ENCODE measurements at places on chromosomes 13 and 19.

DNA sequence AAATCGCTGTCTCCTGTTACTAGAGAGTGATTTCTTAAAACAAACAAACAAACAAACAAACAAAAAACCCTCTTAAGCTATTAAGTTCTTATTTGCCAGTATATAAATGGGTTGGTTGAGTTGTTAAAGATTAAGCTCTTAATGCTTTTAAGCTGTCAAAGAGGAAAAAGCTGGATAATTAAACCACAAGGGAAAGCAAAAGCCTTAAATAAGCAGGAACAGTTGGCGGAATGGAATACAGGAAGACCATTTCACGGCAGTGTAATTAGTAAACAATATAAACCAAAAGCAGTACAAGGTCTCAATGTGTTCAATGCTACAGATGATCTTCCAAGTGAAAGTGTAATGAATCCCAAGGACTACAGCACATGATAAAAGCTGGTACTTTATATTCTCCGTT, 32.2 kb upstream of the GGACT start:
- DNase-seq, result no peak

GRCh38 chr13:24133021-24133795, 27.3 kb upstream of the SPATA13 start:
- DNase-seq, result no peak

DNA sequence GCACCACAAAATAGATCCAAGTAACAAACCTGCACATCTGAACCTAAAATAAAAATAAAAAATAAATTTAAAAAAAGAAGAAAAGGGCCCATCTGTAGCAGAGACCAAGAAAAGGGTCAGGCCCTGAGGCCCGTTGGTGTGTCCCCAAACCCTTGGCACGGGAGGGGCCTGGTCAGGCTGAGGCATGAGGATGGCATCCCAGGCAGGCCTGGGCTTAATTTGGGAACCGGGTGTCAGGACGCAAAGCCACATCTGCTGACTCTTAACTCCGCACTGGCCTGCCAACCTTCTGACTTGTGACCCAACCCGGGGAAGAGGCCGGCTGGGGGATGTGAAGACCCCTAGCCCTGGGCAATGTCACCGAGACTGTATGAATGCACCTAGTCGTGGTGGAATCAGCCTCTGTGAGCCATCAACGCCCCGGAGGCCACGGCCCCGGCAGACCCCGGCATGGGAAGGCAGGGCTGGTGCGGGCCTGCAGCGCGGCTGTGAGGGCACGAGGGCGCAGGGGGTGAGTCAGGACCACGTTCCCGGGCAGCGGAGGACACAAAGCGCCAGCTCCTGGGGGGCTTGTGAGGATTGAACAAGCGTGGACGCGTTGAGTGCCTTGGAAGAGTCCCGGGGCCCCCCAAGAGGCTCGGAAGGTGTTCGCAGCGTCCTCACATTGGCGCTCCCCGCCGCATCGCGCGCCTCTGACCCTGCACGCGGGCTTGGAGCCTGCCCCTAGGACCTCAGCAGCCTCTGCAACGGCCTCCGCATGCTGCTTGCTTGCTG, 38.2 kb downstream of the ATP12A start:
- no peak for DNase-seq

GRCh38 chr13:20264271-20265018, 32.3 kb upstream of the GJB6 start:
- no peak for DNase-seq

- no peak for DNase-seq
Observed at GRCh38 chr13:80877209-80877943, 536.5 kb upstream of the SPRY2 start.

DNA sequence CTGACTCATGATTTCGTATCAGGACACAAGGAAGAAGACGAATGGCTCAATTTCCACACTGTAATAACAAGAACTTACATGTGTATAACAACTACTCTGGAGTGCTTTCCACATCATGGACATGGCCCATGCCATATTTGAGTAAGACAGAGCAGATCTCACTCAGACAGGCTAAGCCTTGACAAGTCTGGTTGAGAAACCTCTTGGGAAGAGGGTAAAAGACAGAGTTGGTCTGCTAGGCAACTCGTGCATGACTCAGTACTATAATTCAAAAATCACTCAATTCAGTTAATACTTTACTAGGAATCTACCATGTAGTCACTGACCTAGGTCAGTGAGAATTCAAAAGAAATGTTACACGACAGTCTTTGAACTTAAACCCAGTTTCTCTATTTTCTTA, 5.7 kb upstream of the THSD1 start:
- DNase-seq, result no peak

GRCh38 chr13:21703846-21704245, 33.0 kb downstream of the FGF9 start:
- DNase-seq, result no peak

DNA sequence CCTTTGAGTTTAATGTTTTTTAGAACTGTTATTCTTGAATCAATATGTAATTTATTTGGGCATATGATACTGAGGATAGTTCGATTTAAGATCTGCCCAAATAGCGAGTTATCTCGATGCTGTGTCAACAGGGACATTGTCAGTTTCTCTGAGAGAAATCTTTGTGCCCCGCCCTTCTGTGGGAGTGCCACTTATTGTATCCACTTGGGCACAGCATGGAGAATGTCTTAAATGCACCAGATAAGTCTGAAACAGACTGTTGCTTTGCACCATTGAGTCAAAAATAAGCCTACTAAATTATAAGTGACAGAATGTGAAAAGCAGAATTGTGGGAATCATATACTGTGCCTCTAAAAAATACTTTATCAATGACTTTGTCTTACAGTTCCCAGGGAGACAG, 45.6 kb downstream of the RNASEH2B start:
- DNase-seq, result no peak

- no peak for DNase-seq
Observed at GRCh38 chr19:18416778-18417249, 2.4 kb upstream of the SSBP4 start.

DNA sequence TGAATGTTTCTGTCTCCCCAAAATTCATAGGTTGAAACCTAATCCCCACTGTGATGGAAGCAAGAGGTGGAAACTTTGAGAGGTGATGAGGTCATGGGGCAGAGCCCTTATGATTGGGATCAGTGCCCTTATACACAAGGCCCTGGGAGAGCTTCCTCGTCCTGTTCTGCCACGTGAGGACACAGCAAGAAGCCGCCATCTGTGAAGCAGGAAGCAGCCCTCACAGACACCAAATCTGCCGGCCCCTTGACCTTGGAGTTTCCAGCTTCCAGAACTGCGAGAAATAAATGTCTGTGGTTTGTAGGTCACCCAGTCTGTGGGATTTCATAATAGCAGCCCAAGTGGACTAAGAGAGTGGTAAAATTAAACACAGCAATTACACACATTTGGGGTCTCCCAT, 737.4 kb downstream of the UQCRFS1 start:
- no peak for DNase-seq
